ENCODE measurements at places on chromosomes 2 and 18. TPM values are rescaled to one million over a fixed set of nuclear protein-coding genes. Genes with fewer than 3 reads are reported as not detected.
A peak's percentile ranks its signal among the peaks of the same experiment; 100 is the strongest.

GRCh38 chr2:223837287-223838061 is at the start of gene AP1S3:
AP1S3 (minus strand) TSS chr2:223837582; CDS start chr2:223837450, 132 bp downstream.
- peak; percentile 62 for DNase-seq

GRCh38 chr2:74448771-74449170 is 6.1 kb upstream of the INO80B start:
- no peak for DNase-seq

- DNase-seq: no peak
Measured at GRCh38 chr2:178589335-178589734, 109.1 kb downstream of the PLEKHA3 start.

- DNase-seq: no peak
Measured at GRCh38 chr18:41347057-41347456, 608.0 kb upstream of the PIK3C3 start.

DNA sequence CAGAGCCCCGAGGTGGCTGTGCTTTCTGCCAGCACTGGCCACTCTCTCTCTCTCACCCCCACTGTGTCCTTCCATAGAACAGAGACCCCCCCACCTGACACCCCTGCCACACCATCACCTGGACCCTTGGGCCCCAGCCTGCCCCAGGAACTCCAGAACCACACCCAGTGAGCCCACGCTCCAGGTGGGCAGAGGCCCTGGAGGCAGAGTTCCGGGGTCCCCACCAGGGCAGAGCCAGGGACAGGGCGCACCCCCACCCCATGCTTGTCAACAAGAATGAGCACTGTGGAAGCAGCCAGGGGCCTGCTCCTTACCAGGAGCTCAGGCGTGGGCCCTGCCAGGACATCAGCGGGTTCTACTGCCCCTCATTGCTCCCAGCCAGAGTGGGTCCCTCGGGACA is 14.6 kb downstream of the PASK start:
- DNase-seq: no peak

GRCh38 chr18:76491473-76491775 is 3.6 kb downstream of the ZNF516 start:
- DNase-seq: no peak

- no peak for DNase-seq
Measured at GRCh38 chr2:222447131-222447530, 22.8 kb downstream of the SGPP2 start.

The TMEM163 gene
- total RNA-seq: 14.3 TPM

The IL18RAP gene
- 0.16 TPM for total RNA-seq
